ENCODE measurements at places on chromosomes 1 and 21.

DNA sequence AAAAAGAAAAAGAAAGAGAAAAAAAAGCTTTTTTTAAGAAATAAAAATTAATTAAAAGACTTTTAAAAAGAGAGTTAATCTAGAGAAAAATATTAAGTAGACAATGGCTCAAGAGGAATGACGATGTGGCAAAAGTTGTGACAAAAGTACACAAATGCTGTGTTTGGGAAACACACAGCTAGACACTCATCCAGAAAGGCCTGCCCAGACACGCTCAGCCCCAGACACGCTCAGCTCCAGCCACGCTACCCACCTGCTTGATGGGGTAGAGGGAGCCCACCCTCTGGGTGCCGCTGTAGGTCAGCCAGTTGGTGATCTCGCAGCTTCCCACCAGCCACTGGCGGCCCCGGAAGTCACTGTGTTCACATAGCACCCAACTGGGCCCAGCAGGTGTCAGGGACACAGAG is 10.2 kb downstream of the CD52 start:
- DNase-seq = no peak

DNA sequence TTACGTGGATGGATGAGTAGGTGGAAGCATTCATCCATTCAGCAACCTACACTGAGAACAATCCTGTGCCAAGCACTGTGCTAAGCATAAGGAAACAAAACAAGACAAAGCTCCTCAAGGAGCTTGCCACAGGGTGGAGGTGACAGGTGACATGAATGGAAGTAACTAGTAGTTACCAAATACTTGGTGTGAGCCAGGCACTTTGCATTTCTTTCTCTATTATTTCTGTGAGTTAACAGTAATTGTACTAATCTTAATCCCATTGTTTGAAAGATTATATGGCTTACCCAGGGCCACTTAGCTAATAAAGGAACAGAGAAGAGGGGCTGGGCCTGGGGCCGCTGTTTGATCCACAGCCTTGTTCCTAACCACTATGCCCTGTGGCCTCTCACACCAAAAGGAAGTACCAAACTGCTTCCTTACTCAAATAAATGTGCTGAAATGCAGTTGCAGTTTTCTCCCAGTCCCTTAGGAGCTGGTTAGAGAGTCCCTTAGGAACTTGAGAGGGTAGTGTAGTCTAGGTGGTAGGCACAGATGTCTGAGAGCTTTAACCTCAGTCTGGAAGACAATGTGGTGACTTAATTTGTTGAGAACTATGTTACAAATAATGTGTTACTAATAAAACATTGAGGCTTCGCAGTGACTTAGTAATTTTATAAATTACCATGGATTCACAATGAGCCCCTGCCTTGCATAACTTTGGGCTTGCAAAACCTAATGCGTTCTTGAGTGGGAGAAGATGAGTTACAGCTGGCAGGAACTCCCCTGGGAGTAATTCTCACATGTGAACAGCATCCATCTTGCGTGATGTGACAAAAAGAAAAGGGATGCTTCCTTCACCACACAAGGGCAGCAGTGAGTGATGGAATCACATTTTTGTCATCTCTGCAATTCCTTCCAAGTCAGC is 69.8 kb downstream of the MPZL1 start:
- DNase-seq = no peak

- peak; percentile 81 for DNase-seq
Observed at GRCh38 chr21:33976082-33977016, 60.7 kb upstream of the ATP5PO start.

- DNase-seq = no peak
Observed at GRCh38 chr1:179313004-179313403, 19.4 kb downstream of the SOAT1 start.

DNA sequence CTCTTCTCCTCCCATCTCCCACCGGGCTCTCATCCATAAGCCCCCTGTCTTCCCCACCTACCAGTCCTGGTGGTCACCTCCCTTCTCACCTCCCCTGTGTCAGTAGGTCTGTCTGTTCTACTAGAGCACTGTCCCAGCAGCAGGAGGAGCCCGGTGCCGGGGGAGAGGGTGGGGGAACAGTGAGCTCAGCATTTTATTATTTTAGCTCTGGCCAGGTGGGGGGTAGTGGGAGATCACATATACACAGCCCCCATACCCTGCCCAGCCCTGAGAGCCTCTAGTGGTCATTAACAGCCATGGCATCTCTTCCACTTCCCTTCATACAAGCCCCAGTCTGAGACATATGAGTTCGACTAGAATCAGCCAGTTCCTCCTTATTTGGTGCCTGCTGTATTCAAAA is at the start of gene TMOD4:
Gene TMOD4, minus strand, starts transcription at position 119 of the 400 bp plus-strand sequence. CDS start 1,106 bp downstream, outside the sequence.
- DNase-seq = peak; percentile 36

DNA sequence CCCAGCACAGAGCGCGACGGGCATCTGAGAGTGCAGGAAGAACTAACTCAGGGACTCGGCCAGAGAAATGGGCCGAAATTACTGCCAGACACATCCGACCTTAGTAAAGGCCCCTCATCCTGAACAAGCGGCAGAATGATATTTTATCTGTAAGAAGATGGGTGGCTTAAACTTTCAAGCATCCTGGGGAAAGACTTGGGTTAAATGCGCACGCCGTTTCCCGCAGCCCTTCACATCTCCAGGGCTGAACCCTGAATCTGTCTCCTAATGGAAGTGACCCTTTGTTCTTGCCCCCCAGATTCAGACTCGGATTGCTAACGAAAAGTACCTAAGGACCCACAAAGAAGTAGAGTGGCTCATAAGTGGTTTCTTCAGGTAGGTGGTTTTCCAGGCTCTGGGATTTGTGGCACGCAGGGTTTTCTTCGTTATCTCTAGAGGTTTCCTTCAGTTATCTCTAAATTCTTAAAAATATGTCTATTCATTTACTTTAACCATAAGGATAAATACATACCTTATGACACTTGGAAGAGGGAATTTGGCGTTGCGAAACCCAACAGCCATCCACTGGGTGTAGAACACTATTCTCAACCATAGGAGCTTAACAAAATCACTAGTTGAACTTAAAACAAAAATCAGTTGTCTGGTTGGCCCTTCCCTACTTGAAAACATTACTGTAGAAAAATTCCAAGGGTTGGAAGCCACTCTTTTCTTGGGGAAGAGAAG is 627 bp downstream of the RIIAD1 start:
- no peak for DNase-seq

DNA sequence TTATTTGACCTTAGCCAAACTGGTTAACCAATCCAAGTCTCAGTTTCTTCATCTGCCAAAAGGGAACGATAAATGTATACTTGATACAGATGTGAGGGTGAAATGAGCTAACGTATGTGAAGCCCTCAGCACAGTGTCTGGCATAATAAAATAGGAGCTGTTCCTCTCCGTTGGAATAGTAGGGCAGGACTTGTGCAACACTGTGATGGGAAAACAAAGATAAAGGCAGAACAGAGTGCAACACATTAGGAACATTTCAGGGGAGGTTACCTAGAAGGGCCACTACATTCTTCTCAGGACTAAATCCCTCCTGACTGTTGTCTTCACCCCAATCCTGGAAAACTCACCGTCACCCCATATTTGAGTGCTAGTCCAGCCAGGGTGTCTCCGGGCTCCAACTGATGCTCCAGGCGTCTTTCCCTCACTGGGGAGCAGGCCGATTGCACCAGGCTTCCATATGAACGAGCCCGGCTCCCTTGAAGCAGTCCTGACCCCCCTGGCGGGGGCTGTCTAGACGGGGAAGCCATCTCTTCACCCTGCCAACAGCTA is 896 bp downstream of the LYSMD1 start:
- DNase-seq = no peak

GRCh38 chr1:147225193-147225730 is at the start of gene FMO5:
TSS of gene FMO5 (minus strand) at chr1:147225339. CDS start at chr1:147225029, 310 bp downstream.
- peak; percentile 74 for DNase-seq

GRCh38 chr1:240831191-240831631 is 219.3 kb upstream of the GREM2 start:
- DNase-seq = peak; percentile 37

DNA sequence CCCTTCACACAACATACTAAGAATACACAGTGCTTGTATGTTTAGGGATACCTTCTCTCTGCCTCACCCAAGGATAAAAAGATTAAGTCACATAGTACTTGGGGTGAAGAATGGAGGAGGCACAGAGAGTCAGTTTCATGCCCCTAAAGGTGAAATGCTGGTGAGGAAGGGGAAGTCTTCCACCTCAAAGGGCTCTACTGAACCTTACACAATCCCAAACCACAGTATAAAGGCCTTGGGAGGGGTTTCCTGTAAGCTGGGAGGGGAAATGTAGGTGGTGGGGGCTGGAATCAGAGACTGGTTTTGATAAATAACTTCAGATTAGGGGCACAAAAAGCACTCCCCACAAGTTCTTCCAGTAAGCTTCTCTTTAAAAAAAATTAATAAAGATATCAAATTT is 3.5 kb downstream of the MINDY1 start:
- DNase-seq = no peak

DNA sequence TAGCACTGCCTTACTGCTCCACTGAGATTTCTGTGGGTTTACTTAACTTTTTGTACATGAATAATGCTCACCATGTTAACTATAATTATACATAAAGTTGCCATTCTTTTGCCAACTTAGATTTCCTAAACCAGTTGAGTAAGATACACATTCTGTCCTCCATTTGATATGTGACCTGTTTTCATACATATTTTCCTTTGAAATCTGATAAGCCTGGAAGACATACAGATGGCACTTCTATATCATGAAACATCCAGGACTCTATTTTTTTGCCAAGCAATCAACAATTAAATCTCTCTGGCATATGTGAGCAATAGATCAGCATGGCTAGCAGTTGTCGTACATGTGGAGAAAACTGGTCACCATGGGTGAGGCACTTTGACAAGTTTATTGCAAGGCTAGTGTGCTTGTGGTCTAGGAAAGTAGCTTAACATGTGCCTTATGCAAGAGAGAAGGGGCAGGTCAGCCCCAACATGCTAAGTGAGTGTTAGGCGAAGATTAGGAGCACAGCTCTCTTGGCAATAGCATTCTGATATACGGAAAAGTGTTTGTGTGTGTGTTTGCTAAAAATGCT is 14.2 kb downstream of the PRRX1 start:
- no peak for DNase-seq

DNA sequence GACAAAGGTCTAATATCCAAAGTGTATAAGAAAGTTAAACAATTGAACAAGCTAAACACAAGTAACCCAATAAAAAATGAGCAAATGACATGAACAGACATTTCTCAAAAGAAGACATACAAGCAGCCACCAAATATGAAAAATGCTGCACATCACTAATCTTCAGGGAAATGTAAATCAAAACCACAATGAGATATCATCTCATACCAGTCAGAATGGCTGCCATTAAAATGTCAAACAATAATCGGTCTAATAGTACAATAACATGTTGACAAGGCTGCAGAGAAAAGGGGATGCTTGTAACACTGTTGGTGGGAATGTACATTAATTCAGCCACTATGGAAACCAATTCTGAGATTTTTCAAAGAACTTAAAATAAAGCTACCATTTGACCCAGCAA is 264.1 kb downstream of the AKT3 start:
- DNase-seq = no peak

DNA sequence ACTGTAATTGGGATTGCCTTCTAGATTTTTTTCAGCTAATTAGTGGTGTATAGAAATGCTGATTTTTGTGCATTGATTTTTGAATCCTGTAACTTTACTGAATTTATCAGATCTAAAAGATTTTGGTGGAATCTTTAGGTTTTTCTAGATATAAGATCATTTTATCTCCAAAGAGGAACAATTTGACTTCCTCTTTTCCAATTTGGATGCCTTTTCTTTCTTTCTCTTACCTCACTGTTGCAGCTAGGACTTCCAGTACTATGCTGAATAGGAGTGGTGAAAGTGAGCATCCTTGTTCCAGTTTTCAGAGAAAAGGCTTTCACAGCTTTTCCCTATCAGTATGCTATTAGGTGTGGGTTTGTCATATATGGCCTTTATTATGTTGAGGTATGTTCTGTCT is 53.6 kb downstream of the TESK2 start:
- DNase-seq = no peak

- DNase-seq = peak; percentile 80
Observed at GRCh38 chr1:246005067-246005466, 502.0 kb downstream of the SMYD3 start.

- peak; percentile 16 for DNase-seq
Observed at GRCh38 chr1:198771563-198772153, 132.8 kb downstream of the PTPRC start.

DNA sequence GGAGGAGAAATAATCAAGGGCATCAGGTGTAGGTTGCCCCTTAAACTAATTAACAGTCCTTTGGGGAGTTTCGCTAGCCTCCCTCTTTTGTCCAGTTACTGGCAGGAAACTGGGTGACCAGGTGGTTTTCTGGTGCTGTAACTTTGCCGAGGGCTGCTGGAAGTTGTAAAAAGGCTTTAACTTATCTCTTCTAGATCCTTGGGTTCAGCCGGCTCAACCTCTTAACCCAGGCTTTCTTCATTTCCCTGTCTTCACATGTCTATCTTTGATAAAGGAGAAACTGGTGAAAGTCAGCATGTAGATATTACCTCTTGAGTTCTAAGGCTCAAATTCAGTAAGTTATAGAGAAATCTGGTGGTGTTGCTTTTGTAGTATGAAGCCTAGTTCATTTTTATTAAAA is 289.7 kb upstream of the NRIP1 start:
- no peak for DNase-seq

- DNase-seq = no peak
Observed at GRCh38 chr21:35019631-35020032, 29.5 kb downstream of the RUNX1 start.

GRCh38 chr1:220843481-220844011 is 35.7 kb upstream of the HLX start:
- DNase-seq = no peak

DNA sequence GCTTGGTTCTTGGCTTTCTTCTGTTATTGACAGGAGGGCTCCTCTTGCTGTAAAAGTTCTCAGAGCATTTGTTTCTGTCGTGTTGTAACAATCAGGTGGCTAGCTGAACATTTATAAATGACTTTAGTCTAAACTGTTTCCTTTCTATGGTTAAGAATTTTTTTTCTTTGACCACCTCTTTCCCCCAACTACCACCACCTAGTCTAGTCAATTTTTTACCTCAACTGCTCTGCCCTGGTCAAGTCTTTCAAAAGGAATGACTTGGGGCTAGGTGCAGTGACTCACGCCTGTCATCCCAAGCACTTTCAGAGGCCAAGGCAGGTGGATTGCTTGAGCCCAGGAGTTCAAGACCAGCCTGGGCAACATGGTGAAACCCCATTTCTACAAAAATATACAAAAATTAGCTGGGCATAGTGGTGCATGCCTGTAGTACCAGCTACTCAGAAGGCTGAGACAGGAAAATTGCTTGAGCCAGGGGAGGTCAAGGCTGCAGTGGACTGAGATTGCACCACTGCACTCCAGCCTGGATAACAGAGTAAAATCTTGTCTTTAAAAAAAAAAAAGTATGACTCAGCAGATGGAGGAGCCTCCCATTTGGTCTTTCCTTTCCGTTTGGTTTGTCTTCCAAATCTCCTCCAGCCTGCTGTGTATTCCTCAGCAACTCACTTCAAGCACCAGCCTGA is 40.7 kb downstream of the MAP3K21 start:
- DNase-seq = peak; percentile 31

DNA sequence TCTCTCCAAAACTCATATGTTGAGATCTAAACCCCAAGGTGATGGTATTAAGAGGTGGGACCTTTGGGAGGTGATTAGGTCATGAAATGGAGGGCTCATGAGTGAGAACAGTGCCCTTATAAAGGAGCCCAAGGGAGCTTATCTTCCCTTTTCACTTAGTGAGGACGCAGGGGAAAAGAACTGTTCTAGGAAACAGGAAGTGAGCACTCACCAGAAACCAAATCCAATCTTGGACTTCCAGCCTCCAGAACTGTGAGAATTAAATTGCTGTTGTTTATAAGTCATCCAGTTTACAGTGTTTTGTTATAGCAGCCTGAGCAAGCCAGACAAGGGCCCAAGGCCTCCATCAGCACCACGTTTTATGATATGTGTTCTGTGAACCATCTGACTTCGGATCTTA is 60.3 kb upstream of the LRRC8D start:
- DNase-seq = no peak

All from urothelium cell line (cell line).